PC-9 (cell line): ENCODE measurements at places on chromosomes 5 and 9.

- no peak for DNase-seq
Measured at GRCh38 chr5:92687821-92688722, 892.9 kb downstream of the NR2F1-AS1 start.

DNA sequence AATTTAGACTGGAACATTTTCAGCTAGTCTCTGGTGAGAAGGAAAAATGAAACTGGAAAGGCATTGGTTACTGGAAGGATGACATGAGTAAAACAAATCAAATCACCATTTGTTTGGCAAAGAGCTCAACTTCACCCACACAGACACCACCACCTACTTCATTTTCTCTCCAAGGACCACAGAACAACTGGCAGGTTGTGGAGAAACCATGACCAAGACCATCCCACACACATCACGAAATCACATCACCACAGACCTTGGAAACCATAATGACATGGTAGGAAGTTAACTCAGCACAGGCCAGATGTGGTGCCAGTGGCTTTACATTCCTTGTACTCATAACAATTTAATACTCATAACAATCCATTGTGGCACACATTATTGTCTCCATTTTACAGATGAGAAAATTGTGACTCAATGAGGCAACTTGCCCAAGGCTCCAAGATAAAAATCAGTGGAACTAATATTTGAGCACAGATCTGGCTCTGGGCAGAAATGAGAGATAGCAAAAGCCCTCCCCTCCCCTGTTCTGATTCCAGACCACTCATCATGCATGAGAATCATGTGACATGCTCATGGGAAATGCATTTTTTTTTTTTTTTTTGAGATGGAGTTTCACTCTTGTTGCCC is 7.5 kb downstream of the OR1K1 start:
- no peak for DNase-seq

DNA sequence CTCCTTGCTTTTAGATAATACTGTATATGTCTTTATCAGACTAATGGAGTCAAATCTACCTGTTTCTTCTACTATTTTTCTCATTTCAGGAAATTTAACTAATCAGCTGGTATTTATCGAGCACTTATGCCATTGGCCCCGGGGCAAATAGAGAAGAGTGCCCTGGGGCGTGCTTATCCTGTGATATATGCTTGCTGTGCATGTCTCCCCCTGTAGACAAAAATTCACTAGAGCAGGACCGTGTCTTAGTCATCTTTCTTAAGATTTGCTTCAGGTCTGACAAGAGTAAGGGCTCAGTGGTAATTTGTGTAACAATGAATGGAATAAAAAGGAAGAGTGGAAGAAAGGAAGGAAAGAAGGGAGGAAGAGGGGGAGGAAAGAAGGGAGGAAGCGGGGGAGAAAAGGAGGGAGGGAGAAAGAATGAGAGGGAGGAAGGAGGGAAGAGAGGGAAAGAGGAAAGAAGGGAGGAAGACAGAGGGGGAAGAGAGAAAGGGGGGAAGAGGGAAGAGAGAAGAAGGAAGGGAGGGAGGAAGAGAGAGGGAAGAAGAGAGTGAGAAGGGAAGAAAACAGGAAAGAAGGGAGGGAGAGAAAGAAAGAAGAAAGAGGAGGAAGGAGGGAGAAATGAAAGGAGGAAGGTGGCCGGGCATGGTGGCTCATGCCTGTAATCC is 295.7 kb upstream of the PANK3 start:
- DNase-seq: no peak

GRCh38 chr5:107285772-107286171 is 385.0 kb downstream of the EFNA5 start:
- DNase-seq: no peak

DNA sequence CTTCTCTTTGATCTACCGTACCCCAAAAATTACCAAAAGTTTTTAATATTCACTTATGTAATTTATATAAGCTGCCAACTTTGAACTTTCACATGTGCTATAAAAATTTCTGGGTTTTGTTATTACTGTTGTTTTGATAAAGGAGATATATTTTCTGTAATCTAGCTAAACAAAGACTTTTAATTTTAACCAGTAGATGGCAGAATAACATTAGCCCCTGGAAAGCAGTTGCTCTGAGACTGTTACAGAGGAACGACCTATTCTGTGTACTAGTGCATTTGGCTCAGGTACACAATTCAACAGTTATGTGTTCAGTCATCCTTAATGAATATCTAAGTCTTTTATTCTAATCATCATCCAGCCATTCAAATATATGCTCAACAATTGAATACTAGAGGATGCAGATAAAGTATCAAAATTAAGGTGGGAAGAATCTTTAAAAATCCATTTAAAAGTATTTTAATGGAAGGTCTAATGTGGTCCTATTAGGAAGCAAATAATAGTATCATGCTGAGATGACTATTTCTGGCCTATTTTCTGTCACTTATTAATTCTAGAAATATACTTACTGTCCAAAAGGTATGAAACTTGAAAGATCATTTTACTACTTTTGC is 8.6 kb downstream of the KLHL9 start:
- DNase-seq: no peak

GRCh38 chr5:135492319-135492626 is 40.1 kb upstream of the TIFAB start:
- no peak for DNase-seq

DNA sequence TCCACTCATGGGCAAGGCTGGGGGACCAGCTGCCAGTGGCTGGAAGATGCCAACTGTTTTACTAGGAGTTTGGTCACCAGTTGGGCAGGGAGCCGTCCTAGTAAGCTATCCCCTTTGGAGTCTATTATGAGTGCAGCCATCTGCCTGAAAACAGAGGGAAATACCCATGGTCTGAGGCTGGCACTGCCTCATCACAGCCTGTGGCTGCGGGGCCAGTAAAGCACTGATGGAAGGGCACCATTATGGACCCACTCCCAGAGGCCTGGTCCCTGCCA is 187.2 kb upstream of the PANK3 start:
- no peak for DNase-seq

DNA sequence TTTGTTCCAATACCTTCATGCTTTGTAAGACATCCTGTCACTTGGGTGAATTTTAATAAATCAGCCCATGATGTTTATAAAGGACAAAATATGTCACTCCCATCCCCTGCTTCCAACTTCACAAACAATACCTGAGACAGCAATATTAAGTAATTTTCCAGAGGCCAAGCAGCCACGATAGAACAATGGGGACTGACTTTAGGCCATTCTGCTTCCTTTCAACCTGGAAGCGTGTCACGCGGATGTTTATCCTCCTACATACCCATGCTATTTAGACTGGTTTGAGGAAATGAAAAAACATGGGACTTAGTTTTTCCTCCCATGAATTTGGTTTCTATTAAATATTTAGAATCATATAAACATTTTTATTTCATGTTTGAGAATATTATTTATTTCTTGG is 82.9 kb downstream of the GRAMD2B start:
- no peak for DNase-seq

DNA sequence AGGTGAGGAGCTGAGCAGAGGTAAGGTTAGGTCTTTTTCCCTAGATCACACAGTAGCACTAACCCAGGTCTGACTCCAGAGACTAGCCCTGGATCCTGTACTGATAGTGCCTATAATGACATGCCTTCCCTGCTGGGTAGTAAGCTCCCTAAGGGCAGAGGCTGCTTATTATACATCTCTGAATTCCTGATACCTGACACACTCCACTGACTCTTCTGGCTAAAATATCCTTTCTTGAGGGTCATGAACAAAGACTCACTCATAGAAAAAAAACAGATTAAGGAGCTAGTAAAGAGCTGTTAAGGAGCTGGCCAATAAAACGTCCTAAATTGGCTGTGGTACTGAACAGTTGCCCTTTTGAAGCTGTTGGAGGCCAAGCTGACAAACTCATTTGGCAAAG is 149.0 kb upstream of the ITGA1 start:
- DNase-seq: no peak

DNA sequence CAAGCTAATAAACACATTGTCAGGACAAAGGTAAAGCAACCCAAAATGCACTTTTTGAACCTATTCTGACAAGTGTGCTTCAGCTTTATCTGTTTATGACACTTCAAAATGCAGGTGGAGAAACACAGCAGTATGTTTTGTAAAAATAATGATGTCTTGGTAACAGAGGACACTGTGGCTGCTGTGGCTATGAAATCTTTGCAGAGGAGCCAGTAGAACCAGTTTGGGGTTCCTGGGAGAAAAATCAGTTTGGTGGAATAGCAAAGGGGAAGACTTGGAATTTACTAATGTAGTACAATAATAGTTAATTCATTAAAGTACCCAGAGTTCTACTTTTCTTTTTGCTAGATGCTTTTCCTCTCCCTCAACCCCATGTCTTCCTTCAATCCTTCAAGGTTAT is 40.6 kb downstream of the SIL1 start:
- peak; percentile 19 for DNase-seq

DNA sequence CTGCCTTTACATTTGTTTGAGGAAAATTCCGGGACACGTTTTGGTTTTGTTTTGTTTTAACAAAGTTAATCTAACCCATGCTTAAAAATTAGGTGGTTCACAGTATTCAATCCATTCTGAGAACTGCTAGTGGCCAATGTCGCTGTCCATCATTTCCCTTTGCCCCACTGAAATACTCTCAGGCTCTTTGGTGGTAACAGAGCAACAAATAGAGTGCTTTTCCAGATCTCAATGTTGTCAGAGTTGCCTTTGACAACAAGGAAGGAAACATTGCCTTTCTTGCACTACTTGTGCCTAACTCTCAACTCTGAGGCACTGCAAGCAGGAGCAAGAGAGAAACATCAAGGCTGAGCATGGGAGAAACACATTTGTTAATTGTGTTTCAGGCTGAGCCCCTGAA is 154.0 kb downstream of the MCTP1 start:
- DNase-seq: no peak

GRCh38 chr5:126801992-126802294 is 25.0 kb downstream of the LMNB1 start:
- no peak for DNase-seq

GRCh38 chr5:127980843-127981242 is 102.7 kb upstream of the SLC12A2 start:
- no peak for DNase-seq

GRCh38 chr9:6545017-6545691 is 100.4 kb downstream of the GLDC start:
- DNase-seq: peak; percentile 96

DNA sequence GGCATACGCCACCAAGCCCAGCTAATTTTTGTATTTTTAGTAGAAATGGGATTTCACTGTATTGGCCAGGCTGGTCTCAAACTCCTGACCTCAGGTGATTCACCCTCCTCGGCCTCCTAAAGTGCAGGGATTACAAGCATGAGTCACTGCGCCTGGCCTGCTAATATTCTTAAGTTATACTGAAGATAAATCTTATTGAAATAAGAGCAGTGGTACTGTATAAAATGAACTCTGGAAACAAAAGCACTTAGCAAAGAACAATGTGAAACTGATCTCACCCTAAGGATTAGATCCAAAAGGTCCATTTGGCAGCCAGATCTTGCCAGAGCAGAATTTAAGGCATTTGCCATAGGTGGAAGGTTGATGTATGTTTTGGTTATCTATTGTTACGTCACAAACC is 27.1 kb downstream of the CYSTM1 start:
- no peak for DNase-seq

GRCh38 chr5:180786531-180787398 is 15.8 kb downstream of the MGAT1 start:
- DNase-seq: no peak

- DNase-seq: no peak
Measured at GRCh38 chr5:31516802-31517201, 15.1 kb downstream of the DROSHA start.

DNA sequence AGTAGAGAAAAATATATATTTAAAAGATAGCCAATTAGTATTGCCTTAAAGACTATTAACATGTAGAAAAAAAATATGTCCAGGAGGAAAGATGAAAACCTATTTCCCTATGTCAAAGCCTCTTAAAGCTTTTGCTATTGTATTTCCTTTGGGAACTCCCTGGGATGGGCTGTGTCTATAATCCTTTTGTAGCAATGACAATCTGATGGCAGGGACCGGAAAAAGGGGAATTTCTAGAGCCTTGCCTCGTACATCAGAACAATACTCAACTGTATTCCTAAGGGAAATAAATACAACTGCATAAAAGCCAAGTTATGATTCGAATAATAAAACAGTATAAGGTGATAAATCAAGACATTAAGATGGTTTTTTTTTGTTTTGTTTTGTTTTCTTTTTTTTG is 257.3 kb downstream of the MLLT3 start:
- DNase-seq: no peak

DNA sequence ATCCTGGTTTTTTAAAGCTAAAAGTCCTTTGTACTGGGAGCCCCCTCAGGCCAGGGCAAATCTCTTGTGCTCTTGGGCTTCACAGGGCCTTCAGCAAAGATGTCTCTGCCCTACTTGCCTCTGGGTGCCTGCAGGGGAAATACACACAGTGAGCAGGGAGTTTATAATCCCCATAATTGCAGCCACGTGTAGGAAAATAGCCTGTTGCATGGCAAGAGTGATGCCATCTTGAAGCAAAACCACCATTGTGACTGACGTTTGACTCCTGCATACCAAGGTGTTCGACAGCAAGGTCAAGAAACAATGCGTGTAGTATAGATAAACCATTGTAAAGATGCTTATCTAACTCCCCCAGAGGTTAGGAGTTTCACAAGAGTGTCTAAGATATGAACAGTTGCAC is 11.4 kb upstream of the IL3 start:
- DNase-seq: no peak

DNA sequence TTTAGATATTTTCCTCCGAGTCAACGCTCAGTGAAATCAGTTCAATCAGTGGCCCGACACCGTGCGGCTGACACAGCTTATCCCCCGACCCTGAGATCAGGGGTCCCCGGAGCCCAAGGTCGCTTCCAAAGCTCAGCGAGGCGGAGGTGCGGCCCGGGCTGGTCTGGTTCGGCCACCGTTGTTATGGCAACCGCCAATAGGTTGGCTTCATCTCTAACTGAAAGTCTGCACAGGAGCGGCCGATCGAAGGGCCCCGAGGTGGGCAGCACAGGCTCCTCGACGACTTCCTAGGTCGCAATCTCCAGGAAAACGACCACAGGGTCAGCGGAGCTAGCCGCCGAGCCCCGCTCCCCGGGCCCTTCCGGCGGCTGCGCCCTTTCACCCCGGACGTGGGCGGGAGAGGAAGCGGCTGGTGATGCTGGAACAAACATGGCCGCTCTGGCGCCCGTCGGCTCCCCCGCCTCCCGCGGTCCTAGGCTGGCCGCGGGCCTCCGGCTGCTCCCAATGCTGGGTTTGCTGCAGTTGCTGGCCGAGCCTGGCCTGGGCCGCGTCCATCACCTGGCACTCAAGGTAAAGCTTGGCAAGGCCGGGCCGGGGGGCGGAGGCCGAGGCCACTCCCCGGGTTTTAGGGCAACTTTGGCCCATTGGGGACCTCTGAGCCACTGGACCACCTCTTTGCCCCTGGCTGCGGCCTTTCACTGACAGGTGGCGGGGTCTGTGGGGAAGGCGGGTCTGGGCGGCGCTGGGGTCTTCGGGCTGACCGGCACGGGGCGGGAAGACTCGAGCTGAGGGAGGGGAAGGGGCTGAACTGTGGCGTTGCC is at the start of gene GPR107:
Gene GPR107 (plus strand): TSS at position 403 of the 821 bp plus-strand sequence. CDS start 27 bp downstream, at position 430.
- peak; percentile 77 for DNase-seq

DNA sequence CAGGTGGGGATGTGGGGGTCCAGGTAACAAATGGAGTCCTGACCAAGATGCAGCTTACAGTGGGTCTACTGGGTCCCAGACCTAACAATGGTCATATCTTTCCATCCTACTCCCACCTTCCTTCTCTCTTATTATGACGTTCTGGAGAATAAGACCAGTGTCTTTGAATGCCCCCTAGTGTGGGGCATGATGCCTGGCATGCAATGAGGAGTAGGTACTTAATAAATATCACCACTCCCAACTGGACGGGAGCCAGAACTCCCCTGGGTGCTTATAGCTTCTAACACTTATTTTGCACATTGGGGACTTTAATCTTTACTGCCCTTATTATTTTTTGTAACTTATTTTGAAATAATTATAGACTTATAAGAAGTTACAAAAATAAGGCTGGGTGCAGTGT is 98.2 kb downstream of the NDFIP1 start:
- DNase-seq: no peak
